ENCODE measurements at places on chromosomes 13 and 19.

DNA sequence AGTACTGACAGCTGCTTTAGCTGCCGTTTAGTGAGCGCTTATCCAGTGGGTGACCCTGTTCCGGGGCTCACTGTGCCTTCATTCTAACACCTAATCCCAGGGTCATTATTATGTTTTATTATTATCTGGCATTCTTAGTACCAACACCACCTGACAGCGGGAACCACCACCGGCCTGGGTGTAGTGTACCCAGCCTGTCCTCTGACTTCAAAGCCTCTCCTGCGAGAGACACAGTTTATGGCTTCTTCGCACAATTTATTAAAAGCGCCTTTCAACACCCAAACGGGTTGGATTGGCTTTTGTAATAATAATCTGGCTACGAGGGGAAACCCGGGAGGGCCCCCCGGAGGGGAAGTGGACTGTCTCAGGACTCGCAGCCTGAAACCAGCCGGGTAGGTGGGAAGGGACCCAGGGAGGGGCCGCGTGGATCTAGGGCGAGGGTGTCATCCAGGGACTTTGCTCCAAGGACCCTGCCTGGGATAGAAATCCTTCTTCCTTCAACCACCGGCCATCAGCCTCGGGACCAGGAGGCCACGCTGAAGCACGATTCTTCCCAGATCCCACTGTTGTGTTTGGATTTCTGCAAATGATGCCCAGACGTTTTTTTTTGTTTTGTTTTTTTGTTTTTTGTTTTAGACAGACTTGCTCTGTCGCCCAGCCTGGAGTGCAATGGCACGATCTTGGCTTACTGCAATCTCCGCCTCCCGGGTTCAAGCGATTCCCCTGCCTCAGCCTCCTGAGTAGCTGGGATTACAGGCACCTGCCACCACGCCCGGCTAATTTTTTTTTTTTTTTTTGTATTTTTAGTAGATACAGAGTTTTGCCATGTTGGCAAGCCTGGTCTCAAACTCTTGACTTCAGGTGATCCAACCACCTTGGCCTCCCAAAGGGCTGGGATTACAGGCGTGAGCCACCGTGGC lies 1.6 kb upstream of the ZBTB7A start:
- peak; percentile 56 for DNase-seq

- peak; percentile 56 for DNase-seq
Observed at GRCh38 chr19:51644636-51645271, 1.9 kb downstream of the SIGLEC14 start.

DNA sequence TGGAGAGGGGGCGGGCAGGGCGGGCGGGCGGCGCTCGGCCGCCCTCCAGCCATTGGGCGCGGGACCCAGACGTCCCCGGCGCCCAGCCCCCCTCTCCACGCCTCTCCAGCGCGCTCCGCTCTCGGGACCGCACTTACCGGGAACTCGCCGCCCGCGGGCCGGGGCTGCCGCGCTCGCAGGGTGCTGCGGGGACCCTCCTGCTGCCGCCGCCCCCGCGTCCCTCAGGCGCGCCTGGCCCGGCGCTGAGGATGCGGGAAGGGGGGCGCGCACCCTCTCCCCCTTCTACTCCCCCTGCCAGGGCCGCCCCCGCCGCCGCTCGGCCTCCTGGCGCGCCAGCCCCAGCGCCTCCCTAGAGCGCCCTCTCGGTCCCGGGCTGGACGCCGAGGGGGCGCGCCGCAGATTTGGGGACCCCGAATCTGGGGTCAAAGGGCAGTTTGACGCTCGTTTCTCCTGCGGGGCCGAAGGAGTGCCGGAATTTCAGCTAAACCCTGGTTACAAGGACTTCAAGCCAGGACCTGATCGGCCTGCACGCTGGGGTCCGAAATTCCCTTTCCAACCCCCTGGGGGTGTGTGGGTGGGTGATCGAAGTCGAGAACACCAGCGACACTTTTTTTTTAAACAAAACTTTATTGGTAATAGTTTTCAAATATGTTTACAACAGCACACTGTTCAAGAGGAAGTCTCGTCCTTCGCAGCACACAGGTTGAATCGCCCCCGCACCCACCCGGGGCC lies 696 bp upstream of the SAMD1 start:
- peak; percentile 93 for DNase-seq

- peak; percentile 82 for DNase-seq
Observed at GRCh38 chr19:19540715-19541515, 2.9 kb downstream of the CILP2 start.

DNA sequence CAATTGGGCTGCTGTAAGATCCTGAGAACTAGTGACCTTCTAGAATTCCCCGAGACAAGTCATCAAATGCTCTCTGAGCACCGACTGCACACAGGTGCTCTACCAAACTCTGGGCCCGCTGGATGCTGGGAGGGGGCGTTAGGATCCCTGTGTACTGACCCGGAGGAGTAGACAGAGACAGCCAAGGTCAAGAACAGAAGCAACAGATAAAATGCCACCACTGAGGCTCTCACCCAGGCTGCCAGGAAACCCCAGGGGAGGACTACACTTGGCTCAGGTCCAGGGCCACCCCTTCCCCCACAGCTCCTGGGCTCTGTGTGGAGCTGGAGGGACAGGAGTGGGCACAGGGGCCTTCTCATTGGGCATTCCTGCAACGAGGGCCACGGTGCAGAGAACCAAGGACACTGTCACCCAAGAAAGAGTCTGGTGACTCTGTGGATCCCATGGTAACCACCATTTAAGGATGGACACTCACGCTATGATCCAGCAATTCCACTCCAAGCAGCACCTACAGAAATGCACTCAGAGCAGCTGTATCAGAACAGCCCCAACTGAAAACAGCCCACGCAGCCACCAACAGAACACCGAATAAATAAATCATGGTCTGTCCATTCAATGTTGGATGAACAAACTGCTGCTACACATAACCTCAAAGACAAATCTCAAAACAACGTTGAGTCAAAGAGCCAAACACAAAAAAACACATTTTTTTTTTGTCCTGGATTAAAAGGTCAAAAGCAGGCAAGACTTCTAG lies 16.8 kb upstream of the SLC35E1 start:
- no peak for DNase-seq

GRCh38 chr19:49820125-49820524 lies 2.0 kb downstream of the MED25 start:
- DNase-seq: peak; percentile 95

DNA sequence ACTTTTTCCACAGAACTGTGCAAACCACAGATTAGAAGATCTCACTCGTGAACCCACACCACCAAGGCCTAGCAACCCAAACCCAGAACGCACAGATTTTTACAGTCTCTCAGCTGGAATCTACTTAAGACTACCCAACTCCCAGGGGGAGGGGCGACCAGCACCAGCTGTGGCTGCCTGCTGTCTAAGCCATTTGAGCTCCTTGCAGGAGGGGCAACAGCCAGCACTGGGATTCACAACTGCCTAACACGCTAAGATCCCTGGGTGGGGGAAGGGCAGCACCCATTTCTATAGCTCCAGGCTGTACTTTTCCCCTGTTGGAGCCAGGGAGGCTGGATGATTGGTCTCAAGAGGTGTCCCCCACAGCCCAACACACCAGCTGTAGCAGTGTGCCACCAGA lies 368.8 kb downstream of the SUCLA2 start:
- DNase-seq: no peak
